ELF-1 (cell line): ENCODE measurements at places on chromosomes 1 and 21.

- DNase-seq = no peak
Observed at GRCh38 chr1:39044762-39045161, 18.6 kb downstream of the NDUFS5 start.

GRCh38 chr1:110436635-110437034 lies 14.3 kb upstream of the PROK1 start:
- peak; percentile 89 for DNase-seq

- no peak for DNase-seq
Observed at GRCh38 chr1:87370544-87370943, 41.9 kb downstream of the LMO4 start.

DNA sequence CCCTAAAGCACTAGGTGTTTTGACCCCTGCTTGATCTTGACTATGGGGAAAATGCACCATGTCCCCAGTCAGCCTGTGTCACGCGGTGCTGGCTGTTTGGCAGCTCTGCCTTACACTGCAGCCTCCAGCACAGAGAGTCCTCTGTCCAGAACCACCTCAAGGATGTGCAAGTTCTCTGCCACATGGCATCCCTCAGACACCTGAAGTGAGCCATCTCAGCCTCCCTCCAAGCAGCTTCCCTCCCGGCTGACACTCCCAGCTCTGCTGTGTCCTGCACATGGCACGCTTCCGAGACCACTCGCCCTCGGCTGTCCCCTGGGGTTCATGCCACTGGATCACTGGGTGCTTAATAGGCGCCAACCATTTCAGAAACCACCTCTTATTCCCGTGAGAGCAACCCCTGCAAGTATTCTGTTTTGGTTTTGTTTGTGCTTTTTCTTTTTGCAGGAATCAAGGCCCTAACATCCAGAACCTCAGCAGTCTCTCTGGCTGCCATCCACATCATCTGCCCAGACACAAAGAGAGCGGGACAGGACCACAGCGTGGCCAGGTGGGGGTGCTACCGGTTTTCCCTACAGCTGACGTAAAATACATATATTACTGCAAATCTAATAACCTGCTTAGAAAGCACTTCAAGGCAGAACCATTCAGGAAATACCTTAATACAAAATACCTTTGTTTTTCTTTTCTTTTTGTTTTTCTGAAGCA lies 45.7 kb downstream of the CAPZB start:
- no peak for DNase-seq

- DNase-seq = no peak
Observed at GRCh38 chr1:12244585-12244984, 14.8 kb downstream of the VPS13D start.

DNA sequence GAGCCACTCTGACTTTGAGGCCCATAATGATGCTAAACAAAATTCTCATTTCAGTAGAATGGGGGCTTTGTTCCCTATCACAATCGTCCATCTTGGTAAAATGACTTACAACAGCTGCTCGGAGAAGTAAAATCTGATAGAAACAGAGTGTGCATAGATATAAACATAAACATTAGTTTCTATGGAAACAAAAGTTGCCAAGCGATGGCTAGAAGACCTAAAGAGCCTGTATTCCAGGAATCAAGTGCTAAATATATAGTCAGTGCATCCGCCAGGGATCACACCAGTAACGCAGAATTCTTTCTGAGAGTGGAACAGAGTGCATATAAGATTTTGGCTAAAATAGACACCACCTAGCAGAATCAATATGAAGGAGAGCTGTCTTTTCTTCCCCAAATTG lies 91.2 kb upstream of the KAZN start:
- no peak for DNase-seq

DNA sequence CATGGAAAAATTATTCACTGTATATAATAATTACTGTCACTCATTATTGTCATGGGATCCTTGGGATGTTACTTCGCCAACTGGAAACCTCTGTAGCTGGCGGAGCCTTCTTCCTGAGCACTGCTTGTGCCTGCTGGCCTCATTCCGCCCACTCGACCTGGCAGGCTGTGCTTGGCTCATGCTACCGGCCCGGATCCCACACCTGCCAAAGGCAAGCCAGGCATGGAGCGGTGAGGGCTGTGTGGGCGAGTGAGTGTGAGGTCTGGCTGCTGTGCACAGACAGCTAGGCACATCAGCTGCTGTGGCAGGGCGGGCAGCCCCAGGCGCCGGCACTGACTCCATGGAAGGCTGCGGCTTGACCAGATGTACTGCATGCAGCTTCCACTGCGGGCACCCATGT lies 78.4 kb downstream of the DISP1 start:
- no peak for DNase-seq

DNA sequence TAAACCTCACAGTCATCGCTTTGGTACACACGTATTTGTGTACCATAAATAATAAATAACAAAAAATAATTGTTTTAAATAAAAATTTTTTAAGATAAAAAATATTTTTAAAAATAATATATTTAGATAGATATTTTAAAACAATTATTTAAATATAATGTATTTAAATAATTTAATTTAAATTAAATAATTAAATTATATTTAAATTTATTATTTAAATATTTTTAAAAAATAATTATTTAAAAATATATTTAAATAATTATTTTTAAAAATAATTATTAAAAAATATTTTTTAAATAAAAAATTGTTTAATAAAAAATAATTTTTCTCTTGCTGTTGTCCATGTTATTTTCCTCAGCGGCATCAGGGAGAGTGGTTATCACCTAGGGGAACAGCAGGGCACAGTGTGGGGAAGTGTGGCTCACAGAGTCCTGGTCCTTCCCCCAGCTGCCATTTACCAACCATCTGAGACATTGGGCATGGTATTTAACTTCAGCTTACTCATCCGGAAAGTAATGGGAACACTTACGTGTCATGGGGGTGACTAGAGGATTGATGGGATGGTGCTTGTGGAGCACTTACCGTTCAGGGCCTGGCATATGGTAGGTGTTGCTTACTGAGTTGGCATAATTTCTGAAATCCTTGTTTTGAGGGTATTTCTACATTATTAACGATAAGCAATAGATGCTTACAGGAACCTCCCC lies 92.9 kb upstream of the TSPAN2 start:
- no peak for DNase-seq

GRCh38 chr1:41660570-41661427 lies 176.3 kb upstream of the EDN2 start:
- DNase-seq = no peak

DNA sequence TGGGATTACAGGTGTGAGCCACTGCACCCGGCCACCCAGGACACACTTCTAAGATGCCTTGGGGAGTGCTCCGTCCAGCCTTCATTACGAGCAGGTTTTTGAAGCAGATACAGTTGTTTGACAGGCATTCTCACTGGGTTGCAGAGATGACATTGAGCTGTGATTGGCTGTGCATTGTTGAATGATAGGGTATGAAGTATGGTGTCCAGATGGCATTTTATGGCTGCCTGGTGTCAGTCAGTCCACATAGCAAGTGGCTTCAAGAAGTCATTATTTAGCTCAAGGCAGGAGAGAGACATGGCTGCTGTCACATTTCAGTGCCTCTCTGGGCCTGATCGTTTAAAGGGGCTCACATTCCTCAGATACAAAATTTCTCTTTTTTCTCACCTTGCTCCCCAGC lies 14.8 kb upstream of the PADI2 start:
- no peak for DNase-seq

- no peak for DNase-seq
Observed at GRCh38 chr1:59225594-59226316, 71.1 kb upstream of the FGGY start.

GRCh38 chr1:45522324-45523104 lies 830 bp upstream of the PRDX1 start:
- DNase-seq = peak; percentile 66

GRCh38 chr1:36387141-36387949 lies 1.6 kb upstream of the STK40 start:
- peak; percentile 67 for DNase-seq
